Activated CD4-positive, alpha-beta memory T cell treated with anti-CD3 and anti-CD28 coated beads for 36 hours (primary cell): ENCODE measurements at places on chromosomes 6 and 20.

DNA sequence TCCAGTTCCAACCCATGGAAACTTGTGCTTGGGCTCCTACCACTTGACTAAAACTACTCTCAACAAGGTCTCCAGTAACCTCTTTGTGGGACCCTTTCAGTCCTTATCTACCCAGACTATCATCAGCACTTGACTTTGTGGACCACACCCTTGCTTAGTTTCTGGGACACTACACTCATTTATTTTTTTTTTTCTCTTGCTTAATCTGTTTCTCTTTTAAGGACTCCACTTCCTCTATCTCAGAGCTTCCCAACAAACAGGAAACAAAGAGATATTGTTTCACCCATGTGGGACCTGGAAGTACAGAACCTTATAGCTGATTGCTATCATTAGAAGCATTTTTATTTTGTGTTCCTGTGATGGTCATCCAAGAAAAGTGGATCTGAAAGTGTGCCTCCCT is 28.8 kb upstream of the ME1 start:
- DNase-seq: no peak

- DNase-seq: no peak
These were observed 256.9 kb downstream of the ARHGAP18 start for GRCh38 chr6:129453073-129453472.

DNA sequence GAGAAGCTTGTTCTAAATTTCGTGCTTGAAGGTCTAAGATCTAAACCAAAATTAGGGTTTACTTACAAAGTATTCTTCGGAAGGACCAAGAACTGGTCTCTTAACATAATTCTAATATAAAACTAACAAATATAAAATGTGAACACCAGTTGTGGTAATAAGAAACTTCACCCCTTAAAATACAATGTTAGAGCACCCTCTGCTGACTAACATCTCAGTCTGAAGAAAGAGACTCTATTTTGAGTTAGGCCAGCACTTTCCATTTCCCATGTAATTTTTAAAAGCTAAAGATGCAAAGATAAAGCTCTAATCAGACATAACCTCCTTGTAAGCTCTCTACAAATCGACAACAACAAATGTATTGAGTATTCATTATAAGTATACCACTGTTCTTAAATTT is 24.6 kb downstream of the ATG5 start:
- DNase-seq: no peak

DNA sequence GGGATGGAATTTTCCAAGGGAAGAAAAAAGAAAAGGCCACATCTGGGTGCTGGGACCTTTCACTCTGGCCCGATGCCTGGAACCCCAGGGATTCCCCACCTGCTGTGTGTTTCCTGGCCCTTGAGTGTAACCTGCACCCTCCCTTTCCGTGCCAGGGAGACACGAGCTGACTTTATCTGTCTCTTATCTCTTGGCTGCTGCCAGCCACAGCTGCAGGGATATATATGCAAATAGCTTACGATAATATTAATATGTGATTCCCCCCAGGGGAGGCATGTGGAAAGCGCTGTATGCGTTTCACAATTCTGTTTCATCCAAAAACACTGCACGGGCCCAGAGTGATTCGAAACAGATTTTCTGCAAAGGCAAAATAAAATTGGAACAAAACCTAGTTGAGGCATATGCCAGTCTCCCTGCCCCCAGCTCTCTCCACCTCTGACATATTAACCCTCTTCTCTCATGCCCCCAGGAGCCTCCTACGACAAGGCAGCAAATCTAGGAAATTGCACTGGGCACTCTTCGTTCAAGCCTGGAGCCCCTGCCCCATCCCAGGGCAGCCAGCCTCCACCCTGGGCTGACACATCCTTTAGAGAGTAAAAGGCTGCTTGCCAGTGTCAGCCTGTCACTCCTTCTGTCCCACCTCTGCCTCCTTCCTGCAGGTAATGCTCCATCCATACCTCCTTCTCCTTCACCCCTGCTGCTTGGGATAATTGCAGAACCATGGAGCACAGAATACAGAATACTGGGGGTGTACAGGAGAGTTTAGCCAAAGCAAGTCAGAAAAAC is 1.3 kb downstream of the RIPOR3 start:
- DNase-seq: no peak

- no peak for DNase-seq
These were observed 206.6 kb upstream of the PREP start for GRCh38 chr6:105609375-105609991.

- no peak for DNase-seq
These were observed 9.3 kb downstream of the LPIN3 start for GRCh38 chr20:41349943-41350342.

- no peak for DNase-seq
These were observed 109.7 kb downstream of the GJA10 start for GRCh38 chr6:90003941-90004340.

DNA sequence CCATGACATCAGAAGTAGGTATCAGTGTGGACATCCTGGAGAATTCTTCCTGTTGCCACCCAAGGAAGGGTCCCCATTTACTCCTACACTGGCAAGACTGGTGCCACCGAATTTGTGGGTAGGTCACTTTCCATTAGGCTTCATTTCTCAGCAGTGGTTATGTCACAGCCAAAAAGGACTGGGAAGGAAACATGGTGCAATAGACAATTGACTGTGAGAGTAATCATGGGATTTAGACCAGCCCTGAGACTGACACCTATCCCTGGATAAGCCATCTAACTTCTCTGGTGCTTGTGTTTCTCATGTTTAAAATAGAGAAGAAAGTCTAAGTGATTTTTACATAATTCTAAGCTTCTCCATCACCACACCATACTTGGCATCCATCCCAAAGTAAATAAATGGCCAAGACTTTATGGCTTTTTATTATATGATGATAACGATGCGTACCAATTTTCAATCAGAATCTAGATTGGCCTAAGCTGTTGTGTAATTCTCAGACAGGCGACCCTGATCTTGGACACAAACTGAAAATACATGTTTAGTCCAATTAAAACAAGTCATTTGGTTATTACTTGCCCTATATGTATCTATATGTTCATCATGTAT is 10.2 kb downstream of the SMPDL3A start:
- no peak for DNase-seq

GRCh38 chr6:167993169-167993568 is 4.3 kb upstream of the KIF25 start:
- DNase-seq: no peak

DNA sequence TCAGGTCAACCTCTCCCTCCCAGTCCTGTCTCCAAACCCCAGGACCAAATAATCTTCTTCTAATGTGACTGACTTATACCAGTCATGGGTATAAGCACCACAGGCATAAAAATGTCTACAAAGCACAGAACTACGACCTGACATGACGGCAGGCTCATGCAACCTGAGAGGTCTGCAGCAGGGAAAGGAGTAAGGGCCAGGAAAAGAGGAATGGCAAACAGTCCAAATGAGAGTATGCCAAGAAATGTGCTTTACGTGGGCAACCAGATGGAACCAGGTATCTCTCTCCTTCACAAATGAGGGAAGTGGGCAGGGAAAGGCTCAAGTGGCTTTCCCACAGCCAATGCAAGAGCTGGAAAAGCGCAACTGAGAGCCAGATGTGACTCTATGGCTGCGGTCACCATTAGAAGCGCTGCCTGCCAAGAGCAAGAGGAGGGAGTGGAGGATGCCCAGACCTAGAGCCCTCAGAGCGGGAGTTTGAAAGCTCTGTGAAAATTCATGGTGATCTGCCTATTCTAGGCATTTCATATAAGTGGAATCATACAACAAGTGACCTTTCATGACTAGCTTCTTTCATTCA is 6.0 kb downstream of the APMAP start:
- no peak for DNase-seq

GRCh38 chr6:156686995-156687788 is 90.0 kb upstream of the ARID1B start:
- peak; percentile 77 for DNase-seq

GRCh38 chr20:17381724-17382123 is 149.5 kb downstream of the BFSP1 start:
- no peak for DNase-seq

GRCh38 chr20:58402305-58402704 is 13.3 kb downstream of the VAPB start:
- peak; percentile 32 for DNase-seq

GRCh38 chr20:51898788-51899187 is 96.5 kb upstream of the SALL4 start:
- DNase-seq: no peak

DNA sequence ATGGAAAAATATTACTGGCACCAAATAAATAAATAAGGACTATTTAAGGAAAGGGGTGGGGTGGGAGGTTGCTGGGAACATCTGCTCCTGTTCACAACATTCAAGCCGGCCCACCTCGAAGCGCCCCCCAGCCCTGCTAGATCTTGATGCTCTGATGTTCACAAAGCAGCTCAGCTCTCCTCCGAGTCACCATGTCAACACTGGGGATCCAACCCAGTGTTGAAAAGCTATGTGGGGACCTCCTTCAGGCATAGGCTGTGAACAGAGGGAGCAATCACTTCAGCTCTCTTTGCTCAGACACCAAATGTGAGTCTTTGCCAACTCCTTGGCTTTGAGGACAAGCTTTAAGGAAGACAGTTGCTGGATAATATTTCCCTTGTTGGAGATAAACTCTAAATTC is 176.8 kb upstream of the NT5E start:
- DNase-seq: no peak

DNA sequence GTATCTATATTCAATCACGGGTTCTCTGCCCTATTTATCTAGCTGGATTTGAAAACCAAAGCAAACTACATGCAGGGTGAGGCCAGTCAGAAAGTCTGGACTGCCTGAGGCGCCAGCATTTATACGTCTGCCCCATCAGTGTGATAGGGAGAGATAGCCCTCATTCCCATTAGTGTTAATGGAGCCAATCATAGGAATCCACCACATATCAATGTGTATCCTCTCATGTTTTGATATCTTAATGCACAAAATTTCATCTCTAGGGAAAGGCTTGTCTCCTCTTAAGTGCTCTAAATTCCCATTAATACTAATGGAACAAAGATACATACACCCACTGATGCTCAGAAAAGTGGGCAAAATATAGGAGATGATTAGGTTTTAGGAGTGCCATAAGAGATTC is 376.2 kb downstream of the BTBD3 start:
- DNase-seq: no peak

DNA sequence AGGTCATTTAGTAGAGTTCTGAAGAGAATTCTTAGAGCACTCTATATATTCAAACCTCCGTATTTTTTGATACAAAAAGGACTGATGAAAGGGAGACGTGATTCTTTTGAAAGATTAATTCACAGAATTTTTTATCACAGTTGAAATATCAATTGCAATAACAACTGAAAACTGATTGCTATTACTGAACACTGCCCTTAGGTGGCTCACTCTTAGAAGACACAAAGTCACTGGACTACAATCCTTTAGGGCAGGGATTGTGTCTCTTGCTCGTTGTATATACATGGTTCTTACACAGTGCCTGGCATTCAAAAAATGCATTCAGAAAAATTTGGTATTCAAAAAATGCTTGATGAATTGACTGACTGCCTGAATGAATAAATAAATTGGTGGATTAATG is 17.1 kb upstream of the CALHM6 start:
- no peak for DNase-seq

- DNase-seq: no peak
These were observed 44.6 kb upstream of the PXDC1 start for GRCh38 chr6:3795836-3796718.
